ENCODE measurements at places on chromosomes 11 and 22.

GRCh38 chr22:44569561-44569991 lies 71.5 kb upstream of the RTL6 start:
- DNase-seq, result no peak

DNA sequence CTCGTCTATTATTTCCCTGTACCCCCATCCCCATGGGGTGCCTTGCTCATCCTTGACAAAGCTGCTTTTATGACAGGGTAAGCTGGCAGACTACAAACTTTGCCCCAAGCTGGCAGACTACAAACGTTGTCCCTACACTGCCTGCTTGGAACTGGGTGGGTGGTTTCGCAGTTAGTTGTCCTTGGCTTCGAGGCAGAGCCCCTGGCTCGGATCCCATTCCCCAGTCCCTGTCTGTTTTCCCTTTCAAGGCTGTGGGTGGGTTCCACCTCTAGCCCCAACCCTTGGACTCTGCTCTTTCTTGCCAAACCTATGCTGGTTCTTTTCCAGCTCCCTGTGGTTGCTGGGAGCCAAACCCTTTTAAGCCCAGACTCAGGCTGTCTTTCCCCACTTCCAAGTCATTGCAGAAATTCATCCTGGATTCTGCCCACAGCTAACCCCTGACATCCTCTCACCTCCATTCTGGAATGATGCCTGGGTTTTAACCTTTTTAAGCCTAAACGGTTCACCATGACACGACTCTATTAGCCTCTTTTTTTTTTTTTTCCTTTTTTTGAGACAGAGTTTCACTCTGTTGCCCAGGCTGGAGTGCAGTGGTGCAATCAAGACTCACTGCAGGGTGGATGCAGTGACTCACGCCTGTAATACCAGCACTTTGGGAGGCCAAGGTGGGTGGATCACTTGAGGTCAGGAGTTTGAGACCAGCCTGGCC lies 9.2 kb upstream of the RBM14 start:
- no peak for DNase-seq

- no peak for DNase-seq
Observed at GRCh38 chr11:17840101-17840548, 105.5 kb downstream of the KCNC1 start.

DNA sequence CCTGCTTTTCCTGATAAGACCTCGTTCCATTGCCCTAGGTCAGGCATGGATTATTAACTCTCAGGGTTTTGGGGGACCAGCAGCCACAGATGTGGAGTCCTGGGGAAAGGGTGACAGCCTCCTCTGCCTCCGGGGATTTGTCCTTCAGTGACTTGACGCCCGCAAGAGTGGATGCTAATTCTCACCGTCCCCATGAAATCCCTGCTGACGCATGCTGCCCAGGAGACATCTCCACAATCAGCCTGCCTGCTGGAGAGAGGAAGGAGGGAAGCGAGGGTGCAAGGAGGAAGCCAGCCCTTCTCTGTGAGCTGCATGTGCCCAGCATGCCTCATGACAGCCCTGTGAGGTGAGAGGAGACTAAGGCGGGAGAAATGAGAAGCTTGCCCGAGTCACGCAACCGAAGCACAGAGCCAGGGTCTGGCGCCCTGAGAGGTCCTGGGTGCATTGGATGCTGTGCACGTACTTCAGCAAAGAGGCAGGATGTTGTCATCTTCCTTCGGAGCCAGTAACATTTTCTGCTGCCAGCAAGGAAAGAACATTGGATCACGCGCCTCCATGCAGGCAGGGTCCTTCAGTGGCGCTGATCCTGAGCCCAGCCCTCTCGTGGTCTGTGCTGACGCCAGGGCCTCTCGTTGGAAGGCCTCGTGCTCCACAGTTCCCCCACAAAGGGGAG lies 27.3 kb upstream of the KRTAP5-6 start:
- no peak for DNase-seq

DNA sequence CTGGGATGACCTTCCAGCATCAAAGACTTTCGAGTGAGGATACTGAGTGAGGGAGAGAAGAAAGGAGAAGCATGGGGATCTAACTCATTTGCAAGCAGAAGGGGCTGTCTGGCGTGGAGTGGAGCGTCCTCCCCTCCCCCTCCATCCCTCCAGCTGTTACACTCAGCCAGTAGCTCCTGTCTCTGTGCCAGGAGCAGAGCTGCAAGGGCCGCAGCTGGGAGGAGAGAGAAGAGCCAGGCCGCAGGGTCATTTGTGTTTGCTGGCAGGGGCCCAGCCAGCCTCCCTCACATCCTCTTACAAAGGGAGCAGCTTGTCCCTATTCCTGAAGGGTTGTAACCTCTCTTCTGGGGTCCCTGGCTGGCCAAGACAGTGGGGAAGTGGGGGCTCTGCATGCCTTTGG lies 57.9 kb downstream of the NECTIN1 start:
- no peak for DNase-seq

- no peak for DNase-seq
Observed at GRCh38 chr11:72514331-72514730, 80.0 kb upstream of the CLPB start.

DNA sequence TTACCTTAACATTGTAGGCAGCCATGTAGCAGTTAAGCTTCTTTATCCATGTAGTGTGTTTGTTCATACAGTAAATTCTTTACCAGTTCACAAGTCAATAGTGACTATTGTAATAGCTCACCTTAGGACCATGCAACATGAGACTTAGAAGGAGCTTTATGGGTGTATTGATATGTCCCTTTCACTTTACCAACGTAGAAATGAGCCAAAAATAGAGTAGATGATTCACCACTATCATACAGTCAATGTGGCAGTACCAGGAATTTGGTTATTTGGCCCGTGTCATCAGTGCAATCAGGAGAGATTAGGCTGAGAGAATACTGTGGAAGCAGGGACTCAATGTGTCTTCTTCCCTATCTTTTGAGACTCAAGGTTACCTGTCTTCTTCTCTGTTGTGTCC lies 4.7 kb downstream of the ZDHHC13 start:
- DNase-seq, result no peak

DNA sequence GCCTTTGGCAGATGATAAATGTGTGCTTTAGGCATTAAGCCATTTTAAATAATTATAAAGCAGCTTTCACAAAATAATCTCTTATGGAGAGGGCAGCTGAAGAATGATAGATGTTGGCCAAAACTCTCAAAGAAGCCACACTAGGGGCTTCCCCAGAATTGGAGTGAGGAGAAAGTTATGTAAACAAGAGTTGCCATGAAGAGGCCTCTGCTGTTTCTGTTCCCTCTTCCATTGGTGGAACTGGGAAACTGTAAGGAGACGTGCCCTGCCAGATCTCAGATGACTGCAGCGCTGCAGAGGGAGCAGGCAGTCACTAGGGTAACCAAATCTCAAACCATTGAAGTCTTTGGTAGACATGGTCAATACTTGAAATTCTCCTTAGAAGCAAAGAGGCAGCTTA lies 19.4 kb upstream of the APLP2 start:
- DNase-seq, result no peak

GRCh38 chr11:96620464-96621044 lies 230.7 kb downstream of the JRKL start:
- DNase-seq, result no peak

GRCh38 chr11:83764643-83765042 lies 478.5 kb upstream of the CCDC90B start:
- DNase-seq, result no peak

- DNase-seq, result no peak
Observed at GRCh38 chr22:26612652-26613051, 5.2 kb downstream of the CRYBB1 start.

Measured in stimulated activated CD4-positive, alpha-beta T cell treated with anti-CD3 and anti-CD28 coated beads, Interleukin-1b, Interleukin-23, amount 100 ng/mL, for 1 hour (primary cell).